ENCODE measurements at places on chromosomes 4 and X.

GRCh38 chrX:130245441-130245840, 23.3 kb downstream of the ZNF280C start:
- no peak for DNase-seq

- no peak for DNase-seq
Observed at GRCh38 chrX:143632625-143633410, 3.1 kb downstream of the SLITRK4 start.

GRCh38 chrX:34893741-34894140, 48.9 kb upstream of the FAM47B start:
- no peak for DNase-seq

- DNase-seq = no peak
Observed at GRCh38 chr4:39883646-39884045, 94.1 kb downstream of the PDS5A start.

DNA sequence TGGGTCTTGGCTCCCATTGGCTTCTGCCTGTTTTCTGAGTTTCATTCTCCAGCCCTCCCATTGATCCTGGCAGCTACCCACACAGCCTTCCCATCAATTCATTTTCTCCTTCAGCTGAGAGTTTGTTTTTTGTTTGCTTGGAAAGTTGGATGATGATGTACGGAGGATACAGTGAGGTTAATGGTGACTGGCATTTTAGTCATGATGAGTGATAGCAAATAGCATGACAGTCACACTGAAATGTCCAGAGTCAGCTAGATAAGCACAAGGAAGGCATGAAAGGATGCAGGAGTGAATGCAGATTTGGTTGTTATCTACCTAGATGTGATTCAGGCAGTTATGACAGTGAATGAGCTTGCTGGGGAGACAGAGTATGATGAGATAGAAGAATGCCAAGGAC, 30.6 kb upstream of the LCORL start:
- DNase-seq = no peak

DNA sequence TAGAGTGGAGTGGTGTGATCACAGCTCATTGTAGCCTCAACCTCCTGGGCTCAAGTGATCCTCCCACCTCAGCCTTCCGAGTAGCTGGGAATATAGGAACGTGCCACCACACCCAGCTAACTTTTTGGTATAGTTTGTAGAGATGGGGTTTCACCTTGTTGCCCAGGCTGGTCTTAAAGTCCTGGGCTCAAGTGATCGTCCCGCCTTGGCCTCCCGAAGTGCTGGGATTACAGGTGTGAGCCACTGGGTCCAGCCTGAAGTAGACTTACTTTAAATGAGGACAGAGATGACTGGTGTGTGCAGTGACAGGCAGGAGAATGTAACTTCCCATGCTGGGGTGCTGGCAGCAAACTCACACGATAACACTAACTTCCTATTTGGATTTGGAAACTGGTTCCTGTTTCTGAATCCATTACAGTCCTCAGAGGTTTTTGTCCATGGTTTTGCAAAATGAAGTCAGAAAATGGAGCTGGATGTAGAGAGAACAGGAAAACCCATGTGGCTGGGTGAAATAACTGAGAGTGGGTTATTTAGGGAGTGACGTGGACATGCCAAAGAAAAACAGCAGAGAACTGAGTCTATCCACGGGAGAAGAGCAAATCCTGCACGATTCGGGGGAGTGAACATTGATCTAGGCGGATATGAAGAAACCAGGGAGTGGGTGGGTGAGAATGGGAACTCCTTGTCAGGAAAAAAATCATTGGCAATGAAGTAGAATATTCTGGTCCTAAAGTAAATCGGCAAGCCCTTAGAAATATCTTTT, 95.6 kb downstream of the GATB start:
- no peak for DNase-seq

DNA sequence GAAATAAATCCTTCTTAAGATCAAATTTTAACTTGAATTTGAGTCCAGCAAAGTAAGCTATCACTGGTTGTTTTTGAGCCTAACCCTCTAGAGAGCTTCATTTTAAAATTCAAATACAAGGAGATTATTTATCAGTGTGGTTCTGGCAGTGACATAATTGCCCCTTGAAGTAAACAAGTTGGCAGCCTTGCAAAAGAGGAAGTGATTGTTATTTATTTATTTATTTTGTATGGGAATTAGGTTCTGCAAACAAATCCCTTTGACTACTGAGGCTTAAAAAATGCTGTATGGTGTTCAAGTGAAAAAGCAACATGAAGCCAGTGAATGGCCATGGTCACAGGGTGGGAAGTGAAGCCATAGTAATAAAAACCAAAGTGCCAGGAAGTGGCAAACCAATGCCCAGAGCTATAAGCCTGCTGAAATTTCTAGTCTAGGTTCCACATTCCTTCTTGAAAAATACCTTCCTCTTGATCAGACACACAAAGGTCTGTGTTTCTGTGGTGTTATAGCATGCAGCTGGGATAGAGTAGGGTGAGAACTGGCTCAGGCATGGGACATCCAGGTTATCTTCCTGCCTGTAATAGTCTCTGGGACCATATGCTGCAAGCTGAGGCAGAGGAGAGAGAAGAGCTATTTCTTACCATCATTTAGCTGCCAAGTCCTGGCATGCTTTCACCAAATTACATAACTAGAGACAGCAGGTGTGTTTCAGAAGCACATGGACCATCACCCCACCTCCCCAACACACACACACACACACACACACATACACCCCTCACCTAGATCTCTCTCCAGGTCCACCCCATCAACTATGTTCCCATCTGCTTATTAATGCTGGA, 47.1 kb upstream of the TSPAN7 start:
- DNase-seq = no peak

- no peak for DNase-seq
Observed at GRCh38 chrX:131778269-131779218, 234.7 kb downstream of the OR13H1 start.

- no peak for DNase-seq
Observed at GRCh38 chr4:159104694-159105414, 2.0 kb downstream of the RAPGEF2 start.

DNA sequence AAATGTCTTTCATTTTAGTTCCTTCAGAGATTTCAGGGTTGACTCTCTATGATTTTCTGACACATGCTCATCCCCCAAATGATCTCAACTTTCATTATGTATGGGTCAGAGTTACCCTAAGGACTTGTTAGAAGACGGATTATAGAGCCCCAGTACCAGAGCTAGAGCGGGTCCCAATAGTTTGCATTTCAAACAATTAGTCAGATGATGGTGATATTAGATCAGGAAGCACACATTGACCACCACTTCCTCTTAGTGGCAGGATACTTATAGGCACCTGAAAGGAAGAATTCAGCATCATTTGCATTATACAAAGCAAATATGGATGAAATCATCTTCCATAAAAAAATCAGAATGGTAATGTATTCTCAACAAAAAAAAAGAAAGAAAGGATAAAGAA, 106.1 kb downstream of the GALNTL6 start:
- DNase-seq = no peak

- no peak for DNase-seq
Observed at GRCh38 chr4:79621061-79621460, 213.0 kb upstream of the GK2 start.

DNA sequence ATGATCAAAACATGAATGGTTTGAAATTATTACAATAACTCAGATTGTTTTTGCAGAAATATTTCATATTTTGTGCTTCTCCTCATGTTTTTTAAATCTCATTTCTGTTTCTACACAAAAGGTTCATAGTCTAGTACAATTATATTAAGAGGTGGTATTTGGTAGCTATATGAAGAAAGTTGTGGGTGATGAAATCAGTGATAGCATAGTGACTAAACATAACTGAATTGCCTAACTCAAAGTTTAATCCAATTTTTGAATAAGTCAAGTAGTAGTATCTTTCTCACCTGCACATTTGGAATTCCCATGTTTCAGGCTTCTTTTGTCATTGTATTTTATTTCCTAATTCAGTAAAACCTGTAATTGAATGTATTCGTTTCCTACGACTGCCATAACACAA, 648.7 kb downstream of the GRID2 start:
- DNase-seq = no peak
